ENCODE measurements at places on chromosomes 2 and 18.

- no peak for DNase-seq
Observed at GRCh38 chr2:161915121-161915520, 158.9 kb downstream of the DPP4 start.

DNA sequence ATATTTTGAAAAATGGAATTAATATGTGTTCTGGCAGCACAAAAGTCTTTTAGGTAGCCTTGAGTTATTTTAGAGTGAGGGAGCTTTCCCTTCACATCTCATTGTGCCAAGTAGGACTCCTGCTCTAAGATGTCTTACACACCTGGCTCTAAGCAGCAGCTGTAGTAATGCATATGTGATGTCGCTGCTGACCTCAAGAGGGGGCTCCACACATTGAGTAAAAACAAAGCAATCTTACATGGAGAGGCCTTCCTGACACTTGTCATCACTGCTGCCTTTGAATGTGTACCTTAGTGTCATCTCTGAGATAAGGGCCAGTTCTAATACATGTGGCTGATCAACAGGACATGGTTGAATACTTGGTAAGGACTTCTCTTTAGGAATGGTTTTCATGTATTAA is 75.8 kb downstream of the ACTR3 start:
- DNase-seq: no peak

DNA sequence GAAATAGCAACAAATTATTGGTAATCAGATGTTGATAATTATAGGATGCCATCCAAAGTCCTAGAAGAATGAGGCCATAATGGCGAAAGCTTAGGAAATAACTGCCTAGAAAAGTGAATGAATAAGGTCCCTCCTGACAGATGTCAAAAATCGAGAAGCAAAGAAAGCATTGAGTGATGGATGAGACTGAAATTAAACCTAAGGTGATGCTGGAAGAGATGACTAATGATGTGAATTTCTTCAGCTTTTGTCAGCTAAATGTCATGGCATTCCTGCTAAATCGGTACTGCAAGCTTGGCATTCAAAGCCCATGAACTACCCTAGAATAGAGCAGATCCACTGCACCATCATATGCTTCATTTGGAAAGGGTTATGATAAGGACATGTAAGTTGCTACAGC is 74.8 kb upstream of the RGPD4 start:
- no peak for DNase-seq

GRCh38 chr2:105373895-105374401 is 24.9 kb downstream of the FHL2 start:
- no peak for DNase-seq

- no peak for DNase-seq
Observed at GRCh38 chr2:200253639-200254038, 52.9 kb upstream of the SPATS2L start.

DNA sequence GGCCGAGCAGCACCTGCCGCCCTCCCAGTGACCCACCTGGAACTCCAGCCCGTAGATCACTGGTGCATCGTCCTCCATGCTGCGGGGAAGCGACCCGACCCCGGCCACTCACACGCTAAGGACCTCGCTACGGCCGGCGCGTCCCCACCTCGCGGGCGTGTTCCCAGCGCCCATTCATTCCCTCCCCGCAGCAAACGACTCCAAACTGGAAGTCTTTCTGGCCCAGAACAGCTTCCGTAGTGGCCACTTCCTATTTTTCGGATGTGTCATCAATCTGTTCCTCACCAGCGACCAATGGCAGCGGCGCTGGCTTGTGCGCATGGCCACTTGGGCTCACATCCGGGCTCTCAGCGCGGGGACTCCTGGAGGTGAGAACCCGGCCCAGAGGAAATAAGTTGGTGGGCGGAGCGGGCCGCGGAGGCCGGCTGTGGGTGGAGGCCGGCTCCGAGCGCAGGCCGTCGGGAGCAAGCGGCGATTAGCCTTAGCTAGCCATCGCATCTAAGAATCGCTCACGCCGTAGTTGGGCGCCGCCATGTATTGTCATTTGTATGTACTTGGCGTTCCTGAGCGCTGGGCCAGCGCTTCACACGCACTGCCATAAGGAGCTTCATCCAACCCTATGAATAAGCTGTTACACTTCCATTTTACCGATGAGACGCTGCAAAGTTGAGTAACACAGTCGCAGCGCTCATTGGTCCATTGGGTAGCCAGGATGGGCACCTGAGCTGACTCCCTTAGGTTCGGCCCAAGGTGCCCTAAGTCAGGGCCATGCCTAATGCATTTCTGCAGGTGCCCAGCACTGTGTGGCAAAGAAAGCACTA is at the start of gene EIPR1:
TSS of gene EIPR1 (minus strand) at position 207 of the 821 bp plus-strand sequence. CDS start at position 78, 129 bp downstream.
- DNase-seq: peak; percentile 97

DNA sequence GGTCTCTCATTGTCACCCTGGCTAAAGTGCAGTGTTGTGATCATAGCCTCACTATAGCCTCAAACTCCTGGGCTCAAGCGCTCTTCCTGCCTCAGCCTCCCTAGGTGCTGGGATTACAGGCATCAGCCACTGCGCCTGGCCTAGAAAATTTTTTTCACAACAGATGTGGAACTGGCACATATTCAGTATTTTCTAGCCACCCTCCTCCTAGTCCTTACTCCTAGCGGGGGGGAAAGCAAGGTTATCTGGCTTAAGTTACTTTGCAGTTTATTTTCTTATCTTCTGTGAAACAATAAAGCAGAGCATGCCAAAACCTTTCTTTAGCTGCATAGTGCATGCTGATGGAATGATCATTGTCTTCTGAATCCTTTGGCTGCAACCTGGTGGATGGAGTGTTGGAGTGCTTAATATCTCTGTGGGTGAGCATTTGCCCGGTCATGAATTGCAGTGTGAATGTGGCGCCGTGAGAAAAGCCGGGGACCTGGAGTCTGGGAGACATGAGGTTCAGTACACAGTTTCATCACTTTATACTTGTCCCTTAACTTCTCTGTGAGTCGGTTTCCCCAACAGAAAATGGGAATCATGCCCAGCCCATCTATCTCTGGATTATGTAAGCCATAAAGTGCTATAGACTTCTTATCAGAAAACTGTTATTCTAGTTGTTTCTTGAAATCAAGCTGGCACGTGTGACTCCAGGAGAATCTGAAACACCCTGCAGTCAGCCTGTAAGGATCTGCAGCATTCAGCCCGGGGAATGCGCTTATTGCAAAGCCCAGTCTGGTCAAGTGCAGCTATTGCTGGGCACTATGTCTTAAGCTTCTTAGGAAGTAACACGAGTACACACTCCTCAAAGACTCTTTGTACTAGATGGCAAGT is 38.2 kb upstream of the MAP3K20 start:
- no peak for DNase-seq

DNA sequence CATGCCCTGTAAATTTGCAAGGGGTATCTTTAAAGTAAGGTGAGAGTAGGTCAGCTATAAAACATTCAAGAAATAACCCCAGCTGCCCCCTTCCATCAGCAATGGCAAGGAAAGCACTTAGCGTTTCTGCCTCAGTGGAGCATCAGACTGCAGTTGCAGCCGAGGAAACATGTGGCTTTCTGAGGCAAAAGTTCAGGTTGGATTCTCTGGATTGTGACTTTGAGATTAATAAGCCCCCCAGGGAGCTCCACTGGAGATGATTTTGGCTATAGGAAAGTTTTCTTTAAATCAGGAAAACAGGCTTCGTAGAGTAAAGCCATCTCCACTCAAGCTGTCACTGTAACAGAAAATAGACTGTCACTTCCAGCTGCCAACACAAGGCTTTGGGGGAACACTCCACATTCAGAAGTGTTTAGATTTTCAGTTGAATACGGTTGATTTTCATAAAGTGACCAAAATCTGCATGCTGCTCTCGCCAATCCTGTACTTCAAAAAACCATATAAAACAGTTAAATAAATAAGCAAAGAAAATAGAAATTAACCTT is 15.3 kb upstream of the RIT2 start:
- DNase-seq: no peak

DNA sequence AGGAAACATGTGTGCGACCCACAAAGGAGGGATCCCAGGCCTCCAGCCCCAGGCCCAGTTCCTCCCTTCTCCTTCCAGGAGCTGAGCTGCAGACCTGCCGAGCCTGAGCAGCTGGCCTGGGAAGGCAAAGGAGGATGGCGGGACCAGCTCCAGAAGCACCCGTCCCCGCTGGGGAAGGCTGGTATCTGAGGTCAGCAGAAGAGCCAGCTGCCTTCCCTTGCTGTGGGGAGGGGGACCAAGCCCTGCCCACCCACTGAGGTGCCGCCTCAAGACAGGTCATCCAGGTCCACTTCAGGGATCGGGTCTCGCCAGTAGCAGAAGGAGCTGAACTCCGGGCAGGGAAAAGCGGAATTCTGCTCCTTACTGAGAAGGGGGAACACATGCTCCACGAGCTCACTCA is 73.2 kb downstream of the EMILIN2 start:
- no peak for DNase-seq

- no peak for DNase-seq
Observed at GRCh38 chr2:207328944-207329386, 163.2 kb upstream of the KLF7 start.

- DNase-seq: no peak
Observed at GRCh38 chr2:158782616-158783015, 12.5 kb upstream of the DAPL1 start.

- DNase-seq: no peak
Observed at GRCh38 chr2:102425441-102426132, 2.6 kb downstream of the IL18RAP start.

DNA sequence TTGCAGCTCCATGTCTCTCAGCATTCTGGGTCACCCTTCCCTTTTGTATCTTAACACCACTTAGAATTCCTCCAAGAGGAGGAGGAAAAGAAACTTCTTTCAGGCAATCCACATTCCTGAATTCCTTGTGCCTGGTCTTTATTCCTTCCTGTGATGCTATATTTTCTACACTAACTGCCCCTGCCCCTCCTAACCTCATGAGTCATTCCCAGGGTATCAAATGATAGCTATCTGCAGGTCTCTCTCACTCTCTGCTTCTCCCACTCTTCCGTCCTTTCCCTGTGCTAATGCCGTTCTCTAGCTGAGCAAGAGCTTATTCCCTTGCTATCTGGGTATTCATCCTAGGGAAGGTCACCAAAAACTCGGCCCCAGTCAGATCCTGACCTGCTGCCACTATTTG is 395.0 kb upstream of the TCF4 start:
- DNase-seq: no peak

DNA sequence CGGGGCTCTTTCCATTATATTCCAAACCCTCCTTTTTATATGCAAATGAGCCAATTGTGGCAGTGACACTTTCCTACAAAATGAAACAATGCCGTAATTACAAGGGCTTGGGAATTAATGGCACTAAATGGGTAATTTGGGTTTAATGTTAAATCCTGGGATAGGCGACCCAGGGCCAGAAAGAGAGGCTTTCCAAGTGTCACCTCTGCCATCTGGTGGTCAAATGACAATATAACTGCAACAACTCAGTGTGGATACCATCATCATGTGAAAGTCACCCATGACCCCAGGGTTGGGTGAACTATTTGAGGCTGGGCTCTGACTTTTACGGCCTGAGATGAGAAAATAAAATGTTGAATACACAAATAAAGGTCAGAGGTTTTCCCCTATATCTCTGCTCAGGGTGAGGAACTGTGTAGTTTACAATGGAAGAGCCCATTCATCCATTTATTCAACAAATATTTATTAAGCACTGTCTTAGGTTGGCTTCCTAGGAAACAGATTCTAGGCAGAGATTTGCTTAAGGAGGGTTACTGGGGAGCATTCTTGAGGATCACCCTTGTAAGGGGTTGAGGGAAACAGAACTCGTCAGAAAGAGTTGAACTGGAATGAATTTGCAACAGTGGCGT is 13.6 kb upstream of the THADA start:
- peak; percentile 49 for DNase-seq

DNA sequence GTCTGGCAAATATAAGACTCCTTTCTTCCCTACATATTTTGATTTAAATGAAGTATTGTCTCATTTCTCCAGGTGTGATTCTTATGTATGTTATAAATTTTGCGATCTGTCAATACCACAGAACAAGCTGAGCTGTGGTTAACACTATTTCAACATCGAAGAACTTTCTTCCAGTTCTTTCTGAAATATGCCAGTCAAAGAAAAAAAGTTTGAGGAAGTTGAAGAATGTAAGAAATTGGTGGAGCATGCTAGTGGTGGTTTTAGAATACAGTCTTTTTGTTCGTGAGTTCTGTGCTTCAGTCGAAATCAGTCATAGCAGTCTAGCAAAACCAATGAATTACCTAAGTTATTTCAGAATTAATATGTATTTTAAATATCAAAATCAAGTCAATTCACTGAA is 8.6 kb upstream of the COBLL1 start:
- DNase-seq: no peak

- no peak for DNase-seq
Observed at GRCh38 chr18:74390900-74391299, 66.2 kb downstream of the DIPK1C start.

DNA sequence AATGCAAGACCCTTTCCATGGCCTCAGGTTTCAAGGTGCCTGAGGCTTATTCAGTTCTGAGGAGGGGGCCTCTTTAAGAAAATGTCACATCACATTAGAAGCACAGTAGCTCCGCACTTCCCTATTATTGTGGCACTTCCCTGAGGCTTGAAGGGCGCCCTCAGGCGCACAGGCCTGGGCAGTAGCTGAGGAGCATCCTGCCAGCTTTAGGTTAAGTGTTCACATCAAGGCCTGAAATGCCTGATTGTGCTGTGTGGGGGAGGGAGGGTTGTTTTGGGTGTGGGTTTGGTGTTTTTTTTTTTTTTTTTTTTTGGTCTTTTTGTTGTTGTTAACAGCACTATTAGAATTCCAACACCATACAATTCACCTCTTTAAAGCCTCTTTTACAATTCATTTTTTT is 107.9 kb downstream of the CABLES1 start:
- no peak for DNase-seq

DNA sequence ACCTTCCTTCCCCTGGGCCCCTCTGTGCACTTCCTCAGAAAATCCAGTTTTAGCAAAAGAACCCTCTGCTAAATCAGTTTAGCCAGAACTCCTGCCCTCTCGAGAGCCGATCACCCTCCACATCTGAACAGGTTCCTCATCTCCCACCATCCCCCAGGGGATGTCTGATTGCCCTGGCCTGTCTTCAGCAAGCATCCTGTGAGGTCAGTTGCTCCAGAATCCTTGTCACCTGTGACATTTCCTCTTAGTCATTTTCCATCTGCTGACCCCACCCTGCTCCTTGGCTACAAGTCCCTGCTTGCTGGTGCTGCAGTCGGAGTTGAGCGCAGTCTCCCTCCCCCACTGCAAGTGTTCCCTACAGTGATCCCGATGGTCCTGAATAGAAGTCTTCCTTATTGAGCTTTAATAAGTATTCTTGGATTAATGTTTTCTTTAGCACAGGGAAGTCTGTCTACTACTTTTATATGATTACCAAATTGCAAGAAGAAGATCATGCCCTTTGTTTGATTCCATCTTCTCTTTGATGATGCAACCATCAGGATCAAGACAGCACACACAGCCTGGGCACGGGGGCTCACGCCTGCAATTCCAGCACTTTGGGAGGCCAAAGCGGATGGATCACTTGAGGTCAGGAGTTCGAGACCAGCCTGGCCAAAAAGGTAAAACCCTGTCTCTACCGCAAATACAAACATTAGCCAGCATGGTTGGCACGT is 30.9 kb upstream of the UBE2F start:
- DNase-seq: peak; percentile 66
